Activated CD4-positive, alpha-beta memory T cell treated with anti-CD3 and anti-CD28 coated beads, Interleukin-2, amount 10 ng/mL, durations not matched to agents 7 days and 5 days (primary cell): ENCODE measurements at places on chromosomes 13 and 19. TPM values are rescaled to one million over a fixed set of nuclear protein-coding genes. Genes with fewer than 3 reads are reported as not detected.

Gene ZNF471
- 0.13 TPM for total RNA-seq

Gene PRR36
- 0.13 TPM for total RNA-seq

Gene CYP4F11
- not detected for total RNA-seq

Gene LILRB5
- total RNA-seq: not detected

Gene SIGLEC12
- 0.35 TPM for total RNA-seq
